ENCODE measurements at places on chromosomes 12 and 14.

DNA sequence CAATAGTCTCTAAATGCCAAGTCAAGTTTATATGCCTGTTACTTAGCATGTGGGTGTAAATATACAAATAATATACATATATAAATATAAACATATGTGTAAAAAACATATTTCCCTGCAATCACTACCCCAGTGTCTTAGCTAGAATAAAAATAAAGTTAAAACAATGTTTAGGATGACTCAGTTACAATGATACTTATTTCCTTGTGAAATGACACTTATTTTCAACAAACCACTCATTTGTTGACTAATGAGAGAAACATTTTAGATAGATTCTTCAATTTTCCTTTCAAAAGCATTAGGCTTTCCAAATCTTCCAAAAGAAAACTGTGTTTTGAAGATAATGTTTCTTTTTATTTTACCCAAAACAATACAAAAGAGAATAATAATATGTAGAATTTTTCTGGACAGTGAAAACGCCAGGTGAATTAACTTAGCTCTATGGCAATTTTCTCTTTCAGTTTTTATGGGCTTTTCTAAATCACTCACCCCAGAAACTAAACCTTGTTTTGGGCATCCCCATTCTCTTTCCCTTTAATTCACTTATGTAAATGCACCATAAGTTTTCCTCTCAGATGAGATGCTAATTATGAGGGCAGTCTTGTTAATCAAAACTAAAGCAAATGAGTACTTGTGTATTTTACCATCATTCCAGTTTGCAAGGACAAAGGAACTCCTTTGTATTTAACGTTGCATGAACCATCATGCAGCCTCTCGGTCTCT is 465.9 kb downstream of the BCAT1 start:
- DNase-seq = no peak

GRCh38 chr14:99602788-99603415 is 1.1 kb downstream of the CCDC85C start:
- DNase-seq = no peak

DNA sequence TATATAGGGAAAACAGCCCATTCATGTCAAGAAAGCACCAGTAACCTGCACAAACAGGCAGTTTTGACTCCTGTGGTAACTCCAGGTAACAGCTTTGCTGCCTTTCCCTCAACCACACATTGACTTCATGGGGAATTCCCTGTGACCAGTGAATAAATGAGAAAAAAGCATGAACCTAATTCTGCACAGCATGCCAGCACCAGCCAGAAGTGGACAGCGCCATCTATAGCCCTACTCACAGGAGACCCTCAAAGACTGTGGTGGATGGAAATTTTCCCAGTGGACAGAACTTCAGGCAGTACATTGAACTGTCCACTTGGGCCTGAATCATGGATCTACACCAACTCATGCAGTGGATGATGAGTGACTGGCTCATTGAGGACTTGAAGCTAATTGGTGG is 152.1 kb downstream of the SLC8A3 start:
- DNase-seq = no peak

DNA sequence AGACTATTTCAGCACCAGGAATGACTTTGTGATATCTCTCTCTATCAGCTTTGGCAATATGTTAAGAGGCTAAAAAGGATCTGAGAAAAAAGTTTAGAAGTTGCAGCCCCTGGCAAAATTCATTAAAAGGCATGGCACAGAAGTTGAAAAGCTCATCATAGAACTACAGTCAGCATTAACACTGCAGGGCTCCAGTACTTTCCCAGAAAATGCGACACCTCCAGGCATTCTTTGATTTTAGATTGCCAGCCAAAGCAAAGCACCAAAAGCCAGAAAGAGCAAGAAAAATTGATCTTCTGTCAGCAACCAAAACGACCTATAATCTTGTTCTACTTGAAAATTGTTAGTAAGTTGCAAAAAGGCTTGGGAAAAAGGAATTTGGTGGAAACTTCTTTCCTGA is 713.5 kb downstream of the FSCB start:
- no peak for DNase-seq

- DNase-seq = no peak
Observed at GRCh38 chr14:96011131-96011530, 28.0 kb upstream of the C14orf132 start.

GRCh38 chr12:5459051-5459782 is 27.3 kb downstream of the NTF3 start:
- no peak for DNase-seq

GRCh38 chr14:75224561-75224960 is 48.1 kb upstream of the TMED10 start:
- no peak for DNase-seq

GRCh38 chr12:130742112-130742511 is 26.0 kb upstream of the RIMBP2 start:
- DNase-seq = no peak

GRCh38 chr14:23629832-23630396 is 6.2 kb upstream of the DHRS2 start:
- no peak for DNase-seq

- no peak for DNase-seq
Observed at GRCh38 chr12:57724003-57724935, 14.3 kb downstream of the AGAP2 start.

- DNase-seq = no peak
Observed at GRCh38 chr14:104553166-104554087, 26.1 kb upstream of the C14orf180 start.

DNA sequence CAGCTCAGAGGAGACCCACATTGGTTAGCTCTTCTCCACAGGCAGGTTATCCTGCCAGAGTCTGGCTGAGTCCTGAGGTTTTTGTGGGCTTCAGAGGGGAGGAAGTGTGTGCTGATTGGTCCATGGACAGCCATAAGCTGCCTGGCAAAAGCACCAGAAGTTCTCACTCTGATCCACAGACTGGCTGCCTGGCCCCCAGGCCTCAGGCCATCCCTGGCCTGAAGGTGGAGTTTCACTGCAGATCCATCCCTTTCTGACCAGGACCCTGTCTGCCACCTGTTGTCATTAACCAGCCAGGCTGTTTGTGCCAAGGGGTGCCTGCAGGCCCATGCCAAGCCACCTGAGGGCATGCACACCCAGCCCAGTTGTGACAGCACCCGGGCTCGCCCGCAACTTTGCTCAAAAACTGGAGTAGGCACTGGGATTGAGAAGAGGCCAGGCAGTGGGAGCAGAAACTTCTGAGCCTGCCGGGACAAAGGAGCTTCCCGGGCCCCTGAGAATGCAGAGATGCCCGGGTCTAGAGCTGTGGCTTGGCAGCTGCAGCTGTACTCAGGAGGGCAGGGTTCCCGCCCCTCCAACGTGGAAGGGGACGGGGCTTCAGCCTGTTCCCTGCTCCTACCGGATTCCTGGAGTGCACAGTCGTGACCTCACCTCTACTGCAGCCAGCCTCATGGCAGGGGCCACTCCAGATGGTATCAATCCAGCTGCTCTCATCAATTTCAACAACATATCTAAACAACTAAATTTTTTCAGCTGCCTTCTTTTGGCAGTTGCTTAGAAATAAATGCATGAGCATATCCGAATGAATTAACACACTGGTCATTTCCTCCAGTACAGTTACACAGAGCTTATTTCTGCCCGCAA is 1277.3 kb downstream of the SLC16A7 start:
- DNase-seq = no peak
